ENCODE measurements at places on chromosomes 12 and 14. TPM values are rescaled to one million over a fixed set of nuclear protein-coding genes. Genes with fewer than 3 reads are reported as not detected.

SMIM41 gene
- total RNA-seq = not detected

SMCO2 gene
- total RNA-seq = 1.9 TPM

RHEBL1 gene
- total RNA-seq = 2.9 TPM

R3HDM2 gene
- total RNA-seq = 54.4 TPM

CARMIL3 gene
- total RNA-seq = not detected

GRCh38 chr12:14949631-14950030 is 11.3 kb upstream of the ERP27 start:
- no peak for DNase-seq

GRCh38 chr12:93127582-93128331 is 198.7 kb upstream of the EEA1 start:
- no peak for DNase-seq

- DNase-seq = no peak
Measured at GRCh38 chr14:67999290-67999689, 179.7 kb downstream of the RAD51B start.
